Testis (tissue), 5 donors: ENCODE measurements at places on chromosomes 1 and 21. TPM values are rescaled to one million over a fixed set of nuclear protein-coding genes. Genes with fewer than 3 reads are reported as not detected.
A peak's percentile ranks its signal among the peaks of the same experiment; 100 is the strongest.

DNA sequence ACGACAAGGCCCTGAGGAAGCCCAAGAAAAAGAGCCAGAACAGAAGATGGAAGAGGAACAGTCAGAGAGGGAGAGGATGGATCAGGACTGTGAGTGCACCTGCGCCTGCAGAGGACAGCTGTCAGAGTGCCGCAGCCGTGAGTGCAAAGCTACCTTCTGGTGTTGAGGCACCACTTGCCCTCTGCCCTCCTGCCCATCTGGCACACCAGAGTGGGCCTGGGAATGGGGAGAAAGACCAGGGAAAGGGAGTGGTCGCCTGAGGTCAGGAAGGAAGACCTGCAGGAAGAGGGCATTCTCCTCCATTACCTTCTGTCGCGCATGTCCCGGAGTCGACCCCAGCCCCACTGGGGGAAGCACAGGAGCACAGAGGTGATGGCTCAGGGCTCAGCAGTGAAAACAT, 26.2 kb downstream of the VASH2 start:
- H3K27me3 ChIP-seq = no peaks in the 10 kb centered on the region
- no peaks in the 10 kb centered on the region for H3K36me3 ChIP-seq
- H3K4me3 ChIP-seq = no peak overlapping the region

GRCh38 chr1:220680085-220680687, 10.0 kb upstream of the C1orf115 start:
- no peak overlapping the region for H3K4me3 ChIP-seq
- no peaks in the 10 kb centered on the region for H3K4me1 ChIP-seq
- no peak overlapping the region for H3K27ac ChIP-seq

GRCh38 chr1:203225071-203225470, 4.4 kb downstream of the CHIT1 start:
- no peak overlapping the region for H3K27ac ChIP-seq
- H3K27me3 ChIP-seq = no peaks in the 10 kb centered on the region
- DNase-seq = no peak
- H3K4me3 ChIP-seq = no peak overlapping the region
- H3K4me1 ChIP-seq = no peaks in the 10 kb centered on the region
- no peaks in the 10 kb centered on the region for H3K36me3 ChIP-seq

DNA sequence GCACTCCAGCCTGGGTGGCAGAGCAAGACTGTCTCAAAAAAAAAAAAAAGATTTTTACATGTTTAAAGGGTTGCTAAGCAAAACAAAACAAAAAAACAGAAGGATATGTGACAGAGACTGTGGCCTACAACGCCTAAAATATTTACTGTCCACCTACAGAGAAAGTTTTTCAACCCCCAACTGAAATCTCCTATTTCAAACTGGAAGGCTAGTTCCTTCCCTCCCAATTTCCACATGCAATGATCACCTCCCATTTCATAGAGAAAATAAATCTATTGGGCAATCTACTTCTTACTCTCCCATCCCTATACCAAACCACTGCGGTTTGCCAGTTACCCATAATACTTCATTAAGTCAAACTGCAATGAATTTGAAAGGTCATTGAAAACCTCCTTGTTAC, 74.2 kb downstream of the ST3GAL3 start:
- no peak for DNase-seq
- no peaks in the 10 kb centered on the region for H3K27me3 ChIP-seq

GRCh38 chr21:17925899-17926298, 106.7 kb upstream of the C21orf91 start:
- peaks cover 10% of the 10 kb centered on the region for H3K4me1 ChIP-seq
- DNase-seq = no peak
- no peaks in the 10 kb centered on the region for H3K36me3 ChIP-seq
- no peak overlapping the region for H3K27ac ChIP-seq
- no peak overlapping the region for H3K4me3 ChIP-seq
- no peaks in the 10 kb centered on the region for H3K27me3 ChIP-seq

The LGR6 gene
- 8.3 TPM for total RNA-seq

GRCh38 chr1:180912211-180912800, 391 bp upstream of the KIAA1614 start:
- no peaks in the 10 kb centered on the region for H3K36me3 ChIP-seq
- no peaks in the 10 kb centered on the region for H3K4me1 ChIP-seq
- no peaks in the 10 kb centered on the region for H3K27me3 ChIP-seq

- DNase-seq = peak; percentile 71
- no peak overlapping the region for H3K27ac ChIP-seq
- H3K36me3 ChIP-seq = no peaks in the 10 kb centered on the region
- H3K4me3 ChIP-seq = no peak overlapping the region
- no peaks in the 10 kb centered on the region for H3K4me1 ChIP-seq
Measured at GRCh38 chr1:28208818-28209441, 23.9 kb downstream of the DNAJC8 start.

DNA sequence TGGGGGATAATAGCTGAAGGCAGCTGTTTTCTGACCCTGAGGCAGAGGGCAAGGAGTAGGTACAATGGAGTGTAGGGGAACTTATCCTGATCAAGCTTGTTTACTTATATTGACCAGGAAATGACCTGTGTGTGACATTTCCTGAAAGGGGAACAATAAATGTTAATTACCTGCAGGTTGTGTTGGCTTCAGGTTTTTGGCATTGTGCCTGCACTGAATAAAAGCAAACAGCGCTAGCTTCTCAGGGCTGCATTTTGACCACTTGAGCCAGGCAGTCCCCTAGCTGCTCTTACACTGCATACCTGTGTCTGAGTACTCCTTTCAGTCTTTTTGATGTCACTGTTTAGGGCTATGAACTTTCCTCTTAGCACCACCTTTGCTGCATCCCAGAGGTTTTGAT, 40.6 kb downstream of the DRAM2 start:
- H3K4me3 ChIP-seq = no peak overlapping the region
- no peaks in the 10 kb centered on the region for H3K4me1 ChIP-seq
- H3K27me3 ChIP-seq = no peaks in the 10 kb centered on the region
- H3K27ac ChIP-seq = no peak overlapping the region
- DNase-seq = no peak

GRCh38 chr1:172219966-172220365, 200.5 kb upstream of the C1orf105 start:
- no peak overlapping the region for H3K27ac ChIP-seq
- no peak overlapping the region for H3K4me3 ChIP-seq
- DNase-seq = no peak
- no peaks in the 10 kb centered on the region for H3K4me1 ChIP-seq
- no peaks in the 10 kb centered on the region for H3K36me3 ChIP-seq

GRCh38 chr1:55594701-55595100, 379.5 kb upstream of the USP24 start:
- no peak overlapping the region for H3K27ac ChIP-seq
- DNase-seq = no peak
- no peaks in the 10 kb centered on the region for H3K27me3 ChIP-seq
- no peaks in the 10 kb centered on the region for H3K36me3 ChIP-seq

The FCMR gene
- 1.1 TPM for total RNA-seq

- H3K27ac ChIP-seq = no peak overlapping the region
- H3K4me3 ChIP-seq = no peak overlapping the region
- no peaks in the 10 kb centered on the region for H3K36me3 ChIP-seq
Measured at GRCh38 chr1:171506525-171507304, 21.4 kb downstream of the PRRC2C start.

GRCh38 chr1:159900086-159900680, at the start of gene CFAP45:
TSS of gene CFAP45 (minus strand) at chr1:159900165. CDS start at chr1:159900098, 67 bp downstream.
- peaks cover 15% of the 10 kb centered on the region for H3K4me1 ChIP-seq
- no peak within 1 kb of the TSS for H3K27ac ChIP-seq
- peak within 1 kb of the TSS; percentile 38 for H3K4me3 ChIP-seq
- peak; percentile 81 for DNase-seq

The LY9 gene
- not detected for total RNA-seq

The C1orf226 gene
- total RNA-seq = 7.5 TPM

GRCh38 chr1:19765623-19766022, 34.1 kb downstream of the TMCO4 start:
- H3K27ac ChIP-seq = no peak overlapping the region
- DNase-seq = no peak
- no peaks in the 10 kb centered on the region for H3K4me1 ChIP-seq
- no peaks in the 10 kb centered on the region for H3K27me3 ChIP-seq

The RIPPLY3 gene
- 0.47 TPM for total RNA-seq

The LEPR gene
- 9.1 TPM for total RNA-seq

The LCE1E gene
- total RNA-seq = not detected

The WLS gene
- total RNA-seq = 32.6 TPM

- DNase-seq = no peak
- no peak overlapping the region for H3K27ac ChIP-seq
- no peak overlapping the region for H3K4me3 ChIP-seq
- peaks cover 11% of the 10 kb centered on the region for H3K4me1 ChIP-seq
Measured at GRCh38 chr1:117318426-117318825, 48.8 kb upstream of the MAN1A2 start.

- DNase-seq = no peak
- H3K27me3 ChIP-seq = no peaks in the 10 kb centered on the region
- H3K4me1 ChIP-seq = no peaks in the 10 kb centered on the region
- H3K27ac ChIP-seq = no peak overlapping the region
- H3K4me3 ChIP-seq = no peak overlapping the region
Measured at GRCh38 chr1:45442272-45442671, 48.7 kb downstream of the TESK2 start.

- no peaks in the 10 kb centered on the region for H3K4me1 ChIP-seq
- no peak overlapping the region for H3K27ac ChIP-seq
- no peak for DNase-seq
- H3K36me3 ChIP-seq = no peaks in the 10 kb centered on the region
- H3K27me3 ChIP-seq = no peaks in the 10 kb centered on the region
Measured at GRCh38 chr1:193472838-193473398, 286.5 kb upstream of the B3GALT2 start.

GRCh38 chr1:206649261-206649921, 14.1 kb downstream of the DYRK3 start:
- no peak overlapping the region for H3K27ac ChIP-seq
- H3K36me3 ChIP-seq = no peaks in the 10 kb centered on the region
- no peak overlapping the region for H3K4me3 ChIP-seq
- DNase-seq = no peak
- H3K4me1 ChIP-seq = no peaks in the 10 kb centered on the region

GRCh38 chr1:79293611-79294010, 287.1 kb upstream of the ADGRL4 start:
- no peaks in the 10 kb centered on the region for H3K27me3 ChIP-seq
- no peak overlapping the region for H3K27ac ChIP-seq
- H3K36me3 ChIP-seq = no peaks in the 10 kb centered on the region
- H3K4me3 ChIP-seq = no peak overlapping the region
- no peak for DNase-seq

The SELL gene
- total RNA-seq = 0.87 TPM

The SYT11 gene
- total RNA-seq = 17.9 TPM

GRCh38 chr21:32096411-32096810, 182.4 kb downstream of the MIS18A start:
- H3K4me1 ChIP-seq = no peaks in the 10 kb centered on the region
- no peak for DNase-seq
- no peak overlapping the region for H3K27ac ChIP-seq
- no peak overlapping the region for H3K4me3 ChIP-seq

DNA sequence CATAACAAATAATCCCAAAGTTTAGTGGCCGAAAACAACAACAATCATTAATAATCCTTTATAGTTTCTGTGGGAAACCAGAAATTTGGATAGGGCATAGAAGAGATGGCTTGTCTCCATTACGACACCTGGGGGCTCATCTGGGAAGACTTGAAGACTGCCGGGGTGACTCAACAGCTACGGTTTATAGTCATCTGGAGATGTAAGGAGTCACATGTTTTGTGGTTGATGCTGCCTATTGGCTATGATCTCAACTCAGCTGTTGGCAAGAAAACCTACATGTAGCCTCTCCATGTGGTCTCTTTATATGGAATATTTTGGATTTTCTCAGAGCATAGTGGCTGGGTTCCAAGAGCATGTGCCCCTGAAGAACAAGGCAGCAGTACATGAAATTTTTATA, 29.3 kb upstream of the TSPAN2 start:
- no peaks in the 10 kb centered on the region for H3K27me3 ChIP-seq
- H3K4me3 ChIP-seq = no peak overlapping the region
- H3K27ac ChIP-seq = no peak overlapping the region
- no peak for DNase-seq
- H3K4me1 ChIP-seq = no peaks in the 10 kb centered on the region

DNA sequence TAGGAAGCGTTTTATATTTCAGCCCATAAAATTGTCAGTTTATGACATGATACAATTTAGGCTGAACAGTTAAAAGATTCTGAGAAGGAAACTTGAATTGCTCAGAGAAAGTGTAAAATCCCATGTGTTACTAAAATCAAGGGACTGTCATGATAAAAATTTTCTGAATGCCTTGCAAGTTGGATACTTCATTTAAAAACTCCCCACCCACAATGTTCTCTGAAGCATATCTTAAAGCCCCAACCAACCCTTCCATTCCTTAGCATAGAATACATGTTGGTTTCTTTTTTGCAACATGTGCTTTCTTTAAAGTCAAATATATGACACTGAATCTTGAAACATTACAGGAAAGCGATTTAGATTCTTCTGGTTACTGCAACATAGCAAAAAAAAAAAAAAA, 97.4 kb downstream of the MRPL39 start:
- no peaks in the 10 kb centered on the region for H3K27me3 ChIP-seq
- no peaks in the 10 kb centered on the region for H3K4me1 ChIP-seq
- no peak overlapping the region for H3K4me3 ChIP-seq
- no peak for DNase-seq
- no peaks in the 10 kb centered on the region for H3K36me3 ChIP-seq

The SLC9C2 gene
- total RNA-seq = 15.9 TPM

The MATN1 gene
- total RNA-seq = 0.55 TPM
